ENCODE measurements at places on chromosomes 12 and 14.

- no peak for DNase-seq
Observed at GRCh38 chr12:14982991-14983390, 10.1 kb downstream of the PDE6H start.

DNA sequence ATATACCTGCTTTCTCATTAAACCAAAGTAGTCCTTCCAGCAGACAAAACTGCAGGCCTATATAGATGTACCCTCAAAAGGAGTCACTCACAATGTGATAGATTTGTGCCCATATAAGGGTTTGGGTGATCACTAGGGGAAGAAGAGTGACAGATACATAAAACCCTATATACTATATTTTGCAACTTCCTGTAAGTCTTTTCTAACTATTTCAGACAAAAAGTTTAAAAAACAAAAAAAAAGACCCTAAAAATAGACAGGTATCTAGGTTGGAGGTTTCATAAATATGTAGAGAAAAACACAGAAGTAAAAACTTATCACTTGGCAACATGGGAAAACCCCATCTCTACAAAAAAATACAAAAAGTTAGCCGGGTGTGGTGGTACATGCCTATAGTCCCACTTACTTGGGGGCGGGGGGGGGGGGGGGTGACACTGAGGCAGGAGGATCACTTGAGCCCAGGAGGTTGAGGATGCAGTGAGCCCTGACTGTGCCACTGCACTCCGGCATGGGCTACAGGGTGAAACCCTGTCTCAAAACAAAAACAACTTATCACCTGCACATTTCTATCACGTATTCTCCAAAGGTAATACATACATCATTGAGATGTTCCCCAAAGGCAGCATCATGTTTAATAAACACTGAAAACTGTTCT, 2.9 kb downstream of the VCPKMT start:
- no peak for DNase-seq

DNA sequence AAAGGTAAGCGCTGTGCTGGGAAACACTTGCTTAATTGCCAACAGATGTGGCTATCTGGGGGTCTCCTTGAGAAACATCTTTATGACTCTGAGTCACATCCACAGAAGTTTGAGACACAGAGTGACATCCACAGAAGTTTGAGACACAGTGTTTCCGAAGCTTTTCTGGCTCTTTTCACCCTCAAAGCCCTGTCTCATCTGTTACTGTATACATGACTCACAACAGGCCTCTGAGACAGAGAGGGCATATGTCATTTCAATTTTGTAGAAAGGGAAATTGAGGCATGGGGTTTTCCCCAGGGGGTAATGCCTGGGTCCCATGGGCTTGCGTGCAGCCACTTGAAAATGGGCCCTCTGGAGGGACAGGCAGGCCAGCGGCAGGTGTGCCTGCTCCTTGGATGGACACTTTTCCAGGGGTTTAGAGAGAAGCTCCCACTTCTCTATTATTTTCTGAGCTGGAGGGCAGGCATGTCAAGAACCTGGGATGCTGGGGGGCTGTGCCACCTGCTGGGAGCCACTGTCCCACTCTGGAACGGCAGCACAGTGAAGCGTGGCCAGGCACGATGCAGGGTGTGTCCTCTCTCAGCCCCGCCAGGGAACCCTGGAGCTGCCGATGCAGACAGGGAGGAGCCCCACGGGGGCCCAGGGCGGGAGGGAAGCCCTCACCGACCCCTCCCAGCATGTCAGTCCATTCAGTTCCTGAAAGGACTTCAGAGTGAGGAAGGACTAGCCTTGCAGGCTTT, 111.3 kb upstream of the FKBP4 start:
- DNase-seq, result no peak

DNA sequence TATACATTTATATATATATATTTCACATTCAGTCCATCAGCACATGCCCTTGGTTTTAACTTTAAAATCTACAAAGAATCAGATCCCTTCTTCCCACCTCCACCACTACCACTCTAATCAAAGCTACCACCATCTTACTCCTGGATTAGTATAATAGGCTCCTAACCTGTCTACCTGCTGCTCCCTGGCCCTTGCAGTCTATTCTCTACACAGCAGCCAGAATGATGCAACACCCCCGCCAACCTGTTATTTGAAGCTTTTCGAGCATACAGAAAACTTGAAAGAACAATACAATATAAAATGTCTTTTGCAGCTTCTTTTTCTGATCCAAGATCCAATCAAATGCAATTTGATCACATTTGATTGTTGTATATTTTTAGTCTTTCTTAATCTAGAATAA, 165.9 kb upstream of the HMGA2 start:
- DNase-seq, result no peak

DNA sequence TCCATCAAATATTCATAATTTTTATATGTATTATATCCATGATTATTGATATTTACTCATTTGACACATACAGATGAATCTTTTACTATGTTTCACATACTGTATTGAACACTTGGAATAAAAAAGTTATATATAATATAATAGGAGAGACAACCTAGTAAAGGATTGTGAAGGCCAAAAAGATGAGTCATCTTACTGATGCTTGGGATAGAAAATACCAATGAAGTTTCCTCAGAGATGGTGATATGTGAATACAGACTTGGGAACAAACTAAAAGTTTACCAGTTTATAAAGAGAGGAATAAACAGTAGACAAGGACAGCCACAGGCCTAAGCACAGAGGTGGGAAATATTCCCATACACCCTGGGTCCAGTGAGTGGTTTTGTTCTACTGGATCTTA, 743.9 kb upstream of the FLRT2 start:
- DNase-seq, result no peak

DNA sequence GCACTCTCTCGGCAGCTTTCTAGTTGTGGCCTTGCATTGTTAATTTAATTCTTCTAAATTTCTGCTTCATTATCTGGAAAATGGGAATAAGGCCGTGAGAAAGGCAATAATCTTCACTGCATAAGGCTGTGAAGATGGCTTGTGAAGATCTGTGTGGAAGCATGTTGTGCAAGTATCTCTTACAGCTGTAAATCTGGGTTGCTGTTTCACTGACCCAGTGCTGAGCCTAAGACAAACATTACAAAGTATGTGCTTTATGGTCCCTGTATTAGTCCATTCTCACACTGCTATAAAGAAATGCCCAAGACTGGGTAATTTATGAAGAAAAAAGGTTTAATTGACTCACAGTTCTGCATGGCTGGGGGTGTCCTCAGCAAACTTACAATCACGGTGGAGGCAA, 101.0 kb upstream of the PTPRR start:
- DNase-seq, result no peak

- DNase-seq, result no peak
Observed at GRCh38 chr12:94309373-94309772, 150.3 kb downstream of the CEP83 start.

- DNase-seq, result no peak
Observed at GRCh38 chr12:108884116-108885012, 4.5 kb downstream of the DAO start.

DNA sequence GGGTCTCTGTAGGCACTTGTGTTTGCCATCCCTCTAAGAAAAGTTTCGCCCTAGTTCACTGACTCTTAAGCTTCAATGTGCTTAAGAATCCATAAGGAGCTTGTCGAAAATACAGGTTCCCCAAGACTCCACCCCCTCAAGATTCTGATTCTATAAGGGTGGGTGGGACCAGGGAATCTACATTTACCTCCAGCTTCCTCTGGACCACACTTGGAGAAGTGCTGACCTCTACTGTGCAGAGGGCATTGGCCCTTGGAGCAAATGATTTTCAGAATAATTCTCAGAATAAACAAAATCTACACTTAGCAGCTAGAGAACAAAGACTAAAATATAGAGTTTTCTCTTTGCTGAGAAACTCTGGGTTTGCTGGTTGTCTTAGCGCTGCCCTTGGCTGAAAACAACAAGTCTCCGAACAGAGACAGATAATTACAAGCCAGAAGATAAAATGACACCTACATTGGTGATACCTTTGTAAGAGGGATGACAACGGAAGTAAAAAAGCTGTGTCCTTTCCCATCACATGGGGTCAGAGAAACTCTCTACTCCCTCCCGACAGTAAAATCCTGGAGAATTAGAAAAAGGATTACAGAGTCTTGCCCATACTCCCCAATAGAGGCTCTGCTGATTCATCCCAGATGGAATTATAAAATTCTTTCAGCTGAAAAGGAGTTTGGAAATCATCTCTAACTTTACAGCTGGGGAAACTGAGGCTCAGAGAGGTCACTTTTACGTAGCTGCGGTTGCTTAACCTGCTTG, 4.8 kb downstream of the TGFB3 start:
- DNase-seq, result no peak

Measured in AG09309 (cell line).